ENCODE measurements at places on chromosomes 4 and X.

DNA sequence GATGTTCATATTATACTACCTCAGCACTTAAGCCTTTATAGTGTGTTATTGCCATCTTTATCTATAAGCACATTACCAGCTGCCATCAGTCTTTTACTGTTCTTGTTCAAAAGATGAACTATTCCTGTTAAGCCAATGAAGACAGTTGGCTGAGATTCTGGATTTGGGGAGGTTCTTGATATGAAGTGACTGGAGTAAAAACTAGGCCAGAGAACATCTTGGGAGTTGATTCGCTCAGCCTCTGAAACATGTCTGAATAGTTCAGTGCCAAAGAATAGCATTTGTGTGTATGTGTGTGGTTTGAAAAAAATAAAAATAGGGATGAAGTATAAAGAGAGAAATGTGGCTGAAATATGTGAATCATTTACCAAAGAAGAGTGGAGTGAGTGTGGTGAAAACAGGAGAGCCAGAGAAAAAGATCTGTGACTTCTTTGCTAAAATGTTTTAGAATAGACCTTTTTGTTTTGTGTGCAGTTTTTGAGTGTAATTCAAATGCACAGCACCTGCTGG lies 15.2 kb downstream of the EXOC1 start:
- no peak for DNase-seq

DNA sequence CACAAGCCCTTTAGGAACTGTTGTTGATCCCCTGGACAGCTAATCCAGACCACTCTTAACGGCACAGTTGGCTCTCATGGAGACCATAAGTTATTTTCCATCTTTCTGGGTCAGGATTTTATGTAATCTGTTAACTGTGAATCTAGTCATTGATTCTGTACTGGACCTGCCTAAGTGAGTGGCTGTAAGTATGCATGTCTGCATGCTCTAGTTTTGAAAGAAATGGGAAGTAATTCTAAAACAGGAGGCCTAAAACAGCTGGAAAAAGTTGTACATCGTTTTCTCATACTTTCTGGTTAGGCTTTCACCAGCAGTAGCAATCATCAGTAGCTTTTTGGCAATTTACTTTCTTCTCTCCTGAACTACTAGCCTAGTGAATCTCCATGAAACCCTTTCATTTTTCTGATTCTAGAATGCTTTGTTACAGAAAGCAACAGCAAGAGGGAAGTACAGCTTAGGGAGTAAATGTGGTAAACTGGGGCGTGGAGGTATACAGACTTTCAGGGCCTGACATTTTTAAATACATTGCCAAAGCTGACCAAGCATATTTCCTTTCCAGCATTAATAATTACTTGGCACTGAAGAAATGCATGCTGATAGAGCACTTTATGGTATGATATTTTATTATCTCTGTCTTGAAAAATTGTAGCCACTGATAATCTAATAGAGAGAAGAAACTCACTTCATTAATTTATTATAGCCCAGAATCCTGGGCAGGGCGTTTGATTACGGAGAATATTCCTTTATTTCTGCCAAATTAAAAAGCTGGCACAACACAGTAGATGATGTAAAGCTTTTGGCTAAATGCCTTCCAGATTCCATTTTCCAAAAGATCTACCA lies 202.7 kb downstream of the BANK1 start:
- no peak for DNase-seq

GRCh38 chrX:45667666-45668065 lies 467.0 kb upstream of the DIPK2B start:
- no peak for DNase-seq

DNA sequence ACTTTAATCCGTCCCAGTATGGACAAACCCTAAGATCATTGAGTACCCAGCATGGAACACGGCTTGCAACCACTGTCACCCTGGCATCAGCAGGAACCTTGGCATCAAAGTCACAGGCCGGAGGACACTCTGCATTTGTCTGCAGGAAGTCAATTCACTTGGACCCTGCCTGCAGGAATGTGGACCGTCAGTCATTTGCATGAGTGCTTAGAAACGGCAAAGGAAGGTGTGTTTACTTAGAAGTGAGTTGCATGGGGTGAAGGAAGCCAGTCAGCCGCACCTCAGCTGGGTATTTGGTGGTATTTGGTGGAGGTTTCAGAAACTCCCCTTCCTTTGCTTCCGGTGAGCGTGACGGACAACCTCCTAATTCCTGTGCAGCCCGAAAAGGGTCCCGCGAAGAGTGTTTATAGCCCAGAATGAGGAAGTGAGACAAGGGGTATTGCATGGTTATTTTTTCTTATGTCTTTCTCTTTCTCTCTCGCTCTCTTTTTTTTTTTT lies 15.5 kb downstream of the P2RY8 start:
- peak; percentile 80 for DNase-seq

DNA sequence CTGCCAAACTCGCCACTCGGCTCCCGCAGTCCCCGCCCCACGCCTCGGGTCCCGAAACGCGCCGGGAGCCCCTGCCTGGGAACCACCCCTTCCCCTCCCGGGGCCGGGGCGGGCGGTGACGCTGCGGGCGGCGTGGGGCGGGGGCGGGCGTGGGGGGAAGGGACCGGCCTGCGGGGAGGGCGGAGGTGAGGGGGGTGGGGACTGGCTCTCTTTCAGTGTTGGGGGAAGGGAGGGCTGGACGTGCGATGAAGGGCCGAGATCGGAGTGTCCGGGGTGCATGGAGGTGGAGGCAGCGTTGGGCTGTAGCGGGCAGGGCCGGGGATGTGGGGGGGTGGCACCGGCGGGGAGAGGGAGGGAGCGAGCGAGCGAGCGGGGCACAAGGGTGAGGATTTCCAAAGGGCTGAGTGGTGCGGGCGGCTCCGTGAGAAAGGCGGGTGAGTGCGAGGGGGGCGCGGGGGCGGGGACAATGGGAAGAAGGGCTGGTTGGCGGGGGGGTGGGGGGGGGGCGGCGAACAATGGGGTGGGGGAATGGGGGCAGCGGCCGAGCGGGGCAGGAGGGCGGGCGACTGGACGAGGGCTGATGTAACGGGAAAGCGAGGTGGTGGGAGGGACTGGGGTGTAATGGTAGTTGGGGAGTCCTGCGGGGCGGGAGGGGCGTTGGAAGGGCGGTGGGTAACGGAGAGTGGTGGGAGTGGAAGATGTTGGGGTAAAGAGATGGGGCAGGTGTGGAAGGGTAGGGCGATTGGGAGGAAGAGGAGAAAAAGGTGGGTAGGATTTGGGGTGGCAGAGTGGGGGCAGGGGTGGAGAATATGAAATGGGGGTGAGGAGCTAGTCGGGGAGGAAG lies 578 bp downstream of the DCUN1D4 start:
- no peak for DNase-seq

DNA sequence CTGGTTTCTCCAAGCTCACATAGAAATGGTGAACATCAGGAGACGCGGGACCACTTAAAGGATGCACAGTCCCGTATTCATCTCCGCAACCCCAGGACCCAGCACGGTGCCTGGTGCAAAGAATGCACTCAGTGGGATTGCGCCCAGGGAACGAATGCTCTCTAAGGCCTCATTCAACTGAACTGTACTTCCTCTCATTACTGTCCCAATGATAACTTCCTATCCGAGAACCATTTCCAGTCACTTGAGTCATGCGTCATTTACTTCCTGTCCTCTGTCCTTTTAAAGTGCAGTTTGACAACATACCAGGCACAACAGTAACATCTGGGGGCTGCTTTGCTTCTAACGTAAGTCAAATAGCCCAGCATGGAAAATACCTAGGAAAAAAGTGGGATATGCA lies 75.7 kb downstream of the RBM47 start:
- peak; percentile 32 for DNase-seq

DNA sequence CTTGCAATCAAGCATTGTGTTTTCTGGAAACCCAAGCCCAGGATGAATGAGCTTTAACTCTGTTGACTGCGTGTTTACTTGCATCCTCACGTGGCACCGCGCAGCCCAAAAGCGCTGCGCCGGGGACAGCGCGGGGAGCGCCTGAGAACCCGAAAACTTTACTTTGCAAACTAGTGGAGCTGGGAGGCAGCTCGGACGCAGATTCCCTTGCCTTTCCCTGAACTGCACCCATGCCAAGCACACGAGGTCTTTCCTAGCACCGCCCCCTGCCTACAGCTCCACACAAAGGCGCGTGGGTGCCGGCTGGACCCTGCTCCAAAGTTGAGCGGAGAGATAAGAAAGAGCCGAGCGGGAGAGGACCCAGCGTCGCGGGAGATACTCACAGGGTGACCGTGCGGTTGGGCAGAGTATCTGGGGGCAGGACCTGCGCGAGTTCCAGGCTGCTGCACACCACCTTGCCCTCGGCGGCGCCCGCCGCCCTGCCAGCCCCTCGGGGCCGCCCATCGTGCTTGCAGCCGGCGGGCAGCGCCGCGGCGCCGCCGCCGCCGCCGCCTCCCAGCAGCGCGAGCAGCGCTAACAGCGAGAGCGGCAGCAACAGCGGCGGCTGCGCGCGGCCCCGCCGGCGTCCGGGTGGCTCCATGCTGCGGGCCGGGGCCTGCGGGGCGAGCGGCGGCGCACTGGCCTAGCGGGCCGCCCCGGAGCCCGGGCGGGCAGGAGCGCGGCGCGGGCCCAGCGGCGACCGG lies 550 bp downstream of the ADGRA3 start:
- DNase-seq = peak; percentile 34

DNA sequence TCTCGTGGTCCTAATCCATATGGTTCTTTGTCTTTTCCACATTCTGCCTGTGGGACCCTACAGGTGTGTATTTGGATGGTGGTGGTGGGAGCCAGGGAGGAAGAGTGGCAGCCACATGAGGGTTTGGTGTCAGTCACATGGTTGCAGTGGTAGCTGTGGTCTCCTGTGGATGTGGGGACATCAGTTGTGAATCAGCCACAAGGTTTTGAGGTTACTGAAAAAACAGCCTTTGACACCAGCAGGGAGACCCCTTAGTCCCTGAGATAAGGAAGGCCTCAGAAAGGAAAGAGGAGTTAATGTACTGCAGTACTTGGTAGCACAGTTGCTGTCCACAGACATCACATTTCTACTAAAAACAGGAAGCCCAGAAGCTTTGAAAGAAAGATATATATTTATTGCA lies 15.8 kb upstream of the GAGE10 start:
- DNase-seq = no peak

DNA sequence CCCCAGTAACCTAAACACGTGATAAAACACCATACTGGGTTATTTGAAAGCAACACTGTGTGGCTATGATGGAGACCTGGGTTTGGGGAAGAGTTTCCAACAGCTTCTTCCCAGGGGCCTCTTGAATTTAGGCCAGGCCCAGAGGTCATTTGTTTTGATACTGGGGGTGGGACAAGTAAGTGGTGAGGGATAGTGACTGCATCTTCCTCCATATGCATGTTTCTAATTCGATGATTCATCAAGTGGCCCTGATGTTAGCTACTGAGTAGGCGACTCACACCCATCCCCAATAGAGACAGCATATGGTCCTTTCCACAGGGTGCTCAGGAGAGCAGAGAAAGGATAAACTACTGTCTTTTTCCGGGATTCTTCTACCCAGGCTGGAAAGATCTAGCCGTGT lies 2.7 kb downstream of the NDP start:
- DNase-seq = no peak

DNA sequence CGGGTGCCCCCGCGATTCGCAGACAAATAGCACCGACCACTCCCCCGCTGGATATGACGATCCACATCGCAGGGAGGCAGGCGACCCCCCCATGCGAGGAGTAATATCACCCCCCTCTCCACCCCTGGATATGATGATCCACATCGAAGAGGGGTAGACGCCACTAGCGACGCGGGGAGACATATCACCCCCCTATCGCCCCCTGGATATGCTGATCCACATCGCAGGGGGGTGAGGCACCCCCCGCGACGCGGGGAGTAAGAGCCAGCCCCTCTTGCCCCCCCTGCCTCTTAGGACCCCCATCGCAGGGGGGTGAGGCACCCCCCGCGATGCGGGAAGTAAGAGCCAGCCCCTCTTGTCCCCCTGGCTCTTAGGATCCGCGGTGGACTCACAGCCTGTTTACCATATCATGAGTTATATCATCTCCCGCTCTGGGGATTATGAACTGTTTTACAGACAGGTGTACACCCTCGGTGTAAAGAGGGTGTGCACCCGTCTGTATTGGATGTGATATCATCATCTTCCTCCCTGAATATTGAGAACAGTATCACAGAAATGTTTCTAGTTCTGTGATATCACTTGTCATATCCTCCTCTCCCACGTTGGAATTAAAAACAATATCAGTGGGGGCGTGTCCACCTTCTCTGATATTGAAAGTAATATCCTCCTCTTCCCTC lies 22.7 kb upstream of the DRD5 start:
- DNase-seq = no peak

GRCh38 chrX:12997906-12998687 lies 23.2 kb downstream of the TMSB4X start:
- DNase-seq = peak; percentile 50

DNA sequence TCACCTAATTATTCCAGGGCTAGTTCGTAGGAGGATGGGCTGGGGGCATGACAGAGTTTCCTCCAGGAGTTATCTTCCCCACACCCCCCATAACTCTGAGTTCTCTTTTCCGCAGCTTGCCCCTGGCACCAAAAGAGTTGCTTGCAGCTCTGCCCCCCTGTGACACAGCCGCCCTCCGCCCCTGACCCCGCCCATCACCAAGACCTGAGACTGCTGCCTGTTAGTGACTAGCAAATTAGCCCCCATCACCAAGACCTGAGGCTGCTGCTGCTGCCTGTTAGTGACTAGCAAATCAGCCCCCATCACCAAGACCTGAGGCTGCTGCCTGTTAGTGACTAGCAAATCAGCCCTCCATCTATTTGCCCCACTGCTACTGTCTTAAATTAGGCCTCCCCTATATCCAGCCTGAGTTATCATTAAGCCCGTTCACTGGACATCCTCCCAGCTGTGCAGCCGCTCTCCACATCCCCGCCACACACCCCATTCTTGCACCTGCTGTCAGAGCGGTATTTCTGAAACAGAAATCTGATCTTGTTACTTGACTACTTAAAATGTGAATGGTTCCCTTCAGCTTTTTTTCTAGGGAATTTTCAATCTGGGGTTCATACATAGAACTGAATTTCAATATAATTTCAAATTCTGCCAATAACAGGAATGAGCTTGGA lies 1.5 kb upstream of the PAPSS1 start:
- DNase-seq = peak; percentile 34

DNA sequence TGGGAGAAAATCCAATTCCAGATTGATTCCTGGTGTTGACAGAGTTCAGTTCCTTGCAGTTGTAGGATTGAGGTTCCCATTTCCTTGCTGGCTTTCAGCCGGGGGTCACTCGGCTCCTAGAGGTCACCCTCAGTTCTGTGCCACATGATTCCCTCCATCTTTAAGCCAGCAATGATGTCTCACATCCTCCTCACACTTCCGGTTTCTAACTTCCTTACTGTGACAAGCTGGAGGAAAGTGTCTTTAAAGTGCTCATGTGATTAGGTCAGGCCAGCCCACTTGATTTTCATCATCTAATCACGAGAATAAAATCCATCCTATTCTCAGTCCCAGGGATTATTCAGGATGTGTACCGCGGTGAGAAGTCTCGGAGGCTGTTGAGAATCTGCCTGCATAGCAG lies 19.4 kb upstream of the SMIM31 start:
- DNase-seq = no peak

GRCh38 chr4:7647600-7648543 lies 213.1 kb upstream of the PSAPL1 start:
- peak; percentile 40 for DNase-seq
